ENCODE measurements at places on chromosomes 1 and 21. TPM values are rescaled to one million over a fixed set of nuclear protein-coding genes. Genes with fewer than 3 reads are reported as not detected.

Gene AGO3
- total RNA-seq, result 4.5 TPM

Gene AKNAD1
- total RNA-seq, result 1.2 TPM

Gene SFT2D2
- total RNA-seq, result 10.5 TPM

Gene A3GALT2
- not detected for total RNA-seq

Gene ORC1
- total RNA-seq, result 19.3 TPM

Gene CD1C
- not detected for total RNA-seq

Gene CRYAA
- total RNA-seq, result not detected

Gene RSPO1
- 0.09 TPM for total RNA-seq

Gene LORICRIN
- not detected for total RNA-seq

Gene PIAS3
- 34.2 TPM for total RNA-seq

Gene LMOD1
- not detected for total RNA-seq

Gene ADAMTS5
- not detected for total RNA-seq

Gene LHX8
- total RNA-seq, result 1.2 TPM

Gene LPAR3
- 0.23 TPM for total RNA-seq

Gene RNU1-1
- not detected for total RNA-seq

Gene TMEM61
- total RNA-seq, result 0.39 TPM

Gene GBP7
- total RNA-seq, result not detected

Gene PROX1
- 0.18 TPM for total RNA-seq

Gene GPA33
- total RNA-seq, result not detected

Gene CCDC30
- total RNA-seq, result 1.2 TPM

Gene CDK18
- total RNA-seq, result 1.0 TPM

Gene XCL1
- total RNA-seq, result not detected

Gene INTS7
- total RNA-seq, result 21.1 TPM

Gene SNRNP40
- 44.4 TPM for total RNA-seq

Gene TFF1
- 20.3 TPM for total RNA-seq

Gene ARHGEF16
- total RNA-seq, result 6.0 TPM
